Heart left ventricle (tissue), 16 donors: ENCODE measurements at places on chromosomes 2 and 18. TPM values are rescaled to one million over a fixed set of nuclear protein-coding genes. Genes with fewer than 3 reads are reported as not detected.
A peak's percentile ranks its signal among the peaks of the same experiment; 100 is the strongest.

The SMYD1 gene
- total RNA-seq, result 346 TPM

- no peaks in the 10 kb centered on the region for H3K36me3 ChIP-seq
- no peaks in the 10 kb centered on the region for H3K4me1 ChIP-seq
- H3K27me3 ChIP-seq, result no peaks in the 10 kb centered on the region
- no peak for DNase-seq
- no peak overlapping the region for H3K4me3 ChIP-seq
Measured at GRCh38 chr18:75489493-75490190, 62.1 kb upstream of the SMIM21 start.

DNA sequence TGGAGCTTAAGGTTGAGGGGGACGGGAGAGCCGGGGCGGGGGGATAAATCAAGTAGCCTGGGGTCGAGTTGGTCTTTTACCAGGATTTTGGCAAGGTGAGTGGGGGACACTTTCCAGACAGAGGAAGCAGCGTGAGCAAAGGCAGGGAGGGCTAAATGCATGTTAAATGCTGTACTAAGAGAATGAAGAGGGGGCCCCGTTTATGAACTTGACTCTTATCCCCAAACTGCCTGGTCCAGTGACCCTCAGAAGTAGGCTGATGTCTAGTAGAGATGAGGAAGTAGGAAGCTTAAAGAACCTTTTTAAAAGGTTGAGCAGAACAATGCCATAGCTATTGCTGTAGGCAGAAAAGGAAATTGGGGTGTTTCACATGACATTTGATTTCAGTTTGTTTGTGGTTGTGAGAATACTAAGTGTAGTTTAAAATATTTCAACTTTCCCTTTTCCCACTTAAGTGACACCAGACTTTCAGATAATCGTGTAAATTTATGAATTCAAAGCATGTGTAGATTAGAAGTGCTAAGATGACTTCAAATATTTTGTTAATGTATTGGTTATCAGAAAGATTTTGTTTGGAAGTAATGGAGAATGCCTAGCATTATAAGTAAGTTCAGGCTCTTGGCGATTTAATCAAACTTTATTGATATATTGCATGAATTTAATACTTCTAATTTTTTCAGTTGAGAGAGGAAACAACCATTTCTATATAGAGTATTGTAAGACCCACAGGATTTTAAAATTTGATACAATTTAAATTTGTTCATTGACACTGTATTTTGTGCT lies 1.8 kb downstream of the REL start:
- no peak for DNase-seq
- H3K4me3 ChIP-seq, result peak overlapping the region; percentile 94
- no peaks in the 10 kb centered on the region for H3K36me3 ChIP-seq
- H3K27ac ChIP-seq, result peak overlapping the region; percentile 39

- no peak overlapping the region for H3K4me3 ChIP-seq
- H3K4me1 ChIP-seq, result peaks cover 4% of the 10 kb centered on the region
- no peaks in the 10 kb centered on the region for H3K36me3 ChIP-seq
- no peak for DNase-seq
- H3K27me3 ChIP-seq, result no peaks in the 10 kb centered on the region
- no peak overlapping the region for H3K27ac ChIP-seq
Measured at GRCh38 chr2:44083054-44083453, 85.6 kb upstream of the PPM1B start.

The HOXD13 gene
- total RNA-seq, result not detected

The RMDN2 gene
- total RNA-seq, result 6.8 TPM

DNA sequence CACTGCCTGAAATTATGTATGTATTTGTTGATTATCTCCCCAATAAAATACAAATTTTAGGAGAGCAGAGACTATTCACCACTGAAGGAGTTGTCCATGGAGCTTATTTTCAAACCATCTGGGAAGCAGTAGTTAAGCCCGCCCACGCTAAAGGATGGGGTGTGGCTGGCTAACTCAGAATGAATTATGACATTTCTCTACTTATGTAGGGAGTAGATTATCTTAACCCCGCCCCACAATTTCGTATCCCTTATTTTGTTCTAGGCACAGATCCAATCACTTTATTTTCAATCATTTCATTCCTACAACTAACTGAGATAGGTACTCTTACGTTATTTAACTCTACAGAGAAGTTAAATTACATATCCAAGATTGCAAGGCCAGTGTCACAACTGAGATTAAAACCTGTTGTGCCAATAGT lies 1.4 kb upstream of the LAPTM4A start:
- H3K27me3 ChIP-seq, result no peaks in the 10 kb centered on the region
- peaks cover 36% of the 10 kb centered on the region for H3K4me1 ChIP-seq
- peak; percentile 64 for DNase-seq

- no peaks in the 10 kb centered on the region for H3K27me3 ChIP-seq
- no peaks in the 10 kb centered on the region for H3K36me3 ChIP-seq
- H3K4me3 ChIP-seq, result no peak overlapping the region
- H3K4me1 ChIP-seq, result no peaks in the 10 kb centered on the region
- no peak for DNase-seq
Measured at GRCh38 chr2:180015951-180016709, 9.0 kb upstream of the CWC22 start.

DNA sequence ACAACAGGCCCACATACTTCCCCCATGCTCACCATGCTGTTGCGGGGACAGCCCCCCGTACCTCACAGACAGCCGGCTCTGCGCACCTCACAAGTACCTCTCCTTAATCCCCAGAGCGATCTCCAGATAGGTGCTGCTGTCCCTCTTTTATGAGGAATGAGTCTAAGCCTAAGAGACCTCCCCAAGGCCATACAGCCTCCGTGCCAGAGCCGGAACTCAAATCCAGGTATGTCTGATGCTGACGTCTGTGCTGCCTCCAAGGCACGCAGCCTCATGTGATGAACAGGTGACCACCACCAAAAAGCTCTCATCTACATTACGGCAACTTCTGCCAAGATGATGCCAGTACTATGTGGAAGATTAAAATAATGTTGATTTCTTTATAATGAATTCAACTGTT lies 85.2 kb downstream of the EIPR1 start:
- no peaks in the 10 kb centered on the region for H3K36me3 ChIP-seq
- no peaks in the 10 kb centered on the region for H3K4me1 ChIP-seq
- no peaks in the 10 kb centered on the region for H3K27me3 ChIP-seq
- DNase-seq, result no peak
- H3K4me3 ChIP-seq, result no peak overlapping the region

DNA sequence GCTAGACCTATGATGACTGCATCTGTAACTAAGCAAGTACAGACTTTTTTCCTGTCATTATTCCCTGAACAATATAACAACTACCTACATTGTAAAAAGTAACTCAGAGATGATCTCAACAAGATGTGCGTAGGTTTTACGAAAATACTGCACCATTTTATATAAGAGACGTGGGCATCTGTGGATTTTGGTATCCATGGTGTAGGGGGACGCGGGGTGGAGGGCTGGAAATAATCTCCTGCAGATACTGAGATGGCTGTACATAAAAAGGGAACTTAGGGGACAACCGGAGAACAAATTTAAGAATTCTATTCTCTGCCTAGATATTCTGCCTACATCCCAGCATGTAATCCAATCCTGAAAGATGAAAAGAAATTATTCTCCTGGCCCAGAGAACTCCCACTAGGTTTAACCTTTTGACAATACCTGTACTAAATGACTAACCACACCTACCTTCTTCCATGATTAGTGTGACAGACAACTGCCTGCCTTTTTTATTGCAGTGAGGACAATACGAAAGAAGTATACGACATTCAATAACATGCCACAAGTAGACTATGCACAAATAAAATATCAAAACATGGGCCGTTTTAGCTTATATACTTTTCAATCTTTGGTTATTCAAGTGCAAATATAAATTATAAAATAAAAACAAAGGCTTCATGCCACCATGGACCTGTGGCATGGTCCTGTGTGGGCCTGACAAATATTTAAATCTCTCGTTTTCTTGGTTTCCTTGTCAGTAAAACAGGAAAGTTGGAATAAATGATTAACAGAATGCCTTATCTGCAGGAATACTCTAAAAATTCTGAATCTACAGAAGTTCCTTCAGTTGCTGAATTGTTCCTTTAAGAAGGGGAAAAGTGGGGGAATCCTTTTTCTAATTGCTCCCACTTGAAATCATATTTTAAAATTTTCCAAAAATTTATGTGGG lies 46.3 kb downstream of the RTN4 start:
- no peaks in the 10 kb centered on the region for H3K27me3 ChIP-seq
- no peak overlapping the region for H3K4me3 ChIP-seq
- H3K27ac ChIP-seq, result no peak overlapping the region

The RTP5 gene
- not detected for total RNA-seq

The ANKAR gene
- 4.1 TPM for total RNA-seq

The LRRTM4 gene
- 0.75 TPM for total RNA-seq

DNA sequence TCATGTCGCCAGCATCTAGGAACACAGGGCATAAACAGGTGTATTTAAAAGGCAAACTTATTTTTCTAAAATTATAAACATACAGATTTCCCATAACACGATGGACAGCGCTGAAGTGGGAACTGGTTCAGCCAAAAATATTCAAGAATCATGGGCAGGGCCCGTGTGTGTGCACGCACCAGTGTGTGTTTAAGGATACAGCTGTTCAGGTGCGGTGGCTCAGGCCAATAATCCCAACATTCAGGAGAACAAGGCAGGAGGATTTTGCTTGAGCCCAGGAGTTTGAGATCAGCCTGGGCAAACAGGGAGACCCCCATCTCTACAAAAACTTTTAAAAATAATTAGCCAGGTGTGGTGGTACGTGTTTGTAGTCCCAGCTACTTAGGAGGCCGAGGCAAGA lies 288.6 kb upstream of the HDAC4 start:
- no peaks in the 10 kb centered on the region for H3K4me1 ChIP-seq
- no peak for DNase-seq
- H3K27me3 ChIP-seq, result peaks cover 24% of the 10 kb centered on the region
- H3K4me3 ChIP-seq, result no peak overlapping the region
- H3K27ac ChIP-seq, result no peak overlapping the region

GRCh38 chr2:223786236-223786635 lies 51.1 kb downstream of the AP1S3 start:
- no peak overlapping the region for H3K27ac ChIP-seq
- no peaks in the 10 kb centered on the region for H3K36me3 ChIP-seq

DNA sequence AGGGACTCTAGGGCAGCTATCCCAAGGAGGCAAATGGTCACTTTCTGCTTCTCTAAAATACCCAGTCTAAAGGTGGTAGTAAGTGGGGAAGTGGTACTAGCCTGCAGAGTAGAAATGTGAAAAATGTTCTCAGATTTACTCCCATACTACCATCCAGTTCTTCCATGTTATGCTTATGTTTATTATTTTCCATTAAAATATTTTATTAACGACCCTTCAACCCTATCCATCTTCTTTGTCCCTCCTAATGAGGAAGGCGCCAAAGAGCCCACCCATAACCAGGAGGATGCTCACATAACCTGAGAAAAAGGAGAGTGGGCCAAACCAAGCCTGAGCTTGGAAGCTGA lies 153.5 kb downstream of the ANTXR1 start:
- H3K27me3 ChIP-seq, result no peaks in the 10 kb centered on the region
- H3K4me3 ChIP-seq, result no peak overlapping the region
- no peak overlapping the region for H3K27ac ChIP-seq
- DNase-seq, result no peak

The SPC25 gene
- total RNA-seq, result 3.8 TPM

The RAX gene
- total RNA-seq, result not detected

The APCDD1 gene
- 8.4 TPM for total RNA-seq

DNA sequence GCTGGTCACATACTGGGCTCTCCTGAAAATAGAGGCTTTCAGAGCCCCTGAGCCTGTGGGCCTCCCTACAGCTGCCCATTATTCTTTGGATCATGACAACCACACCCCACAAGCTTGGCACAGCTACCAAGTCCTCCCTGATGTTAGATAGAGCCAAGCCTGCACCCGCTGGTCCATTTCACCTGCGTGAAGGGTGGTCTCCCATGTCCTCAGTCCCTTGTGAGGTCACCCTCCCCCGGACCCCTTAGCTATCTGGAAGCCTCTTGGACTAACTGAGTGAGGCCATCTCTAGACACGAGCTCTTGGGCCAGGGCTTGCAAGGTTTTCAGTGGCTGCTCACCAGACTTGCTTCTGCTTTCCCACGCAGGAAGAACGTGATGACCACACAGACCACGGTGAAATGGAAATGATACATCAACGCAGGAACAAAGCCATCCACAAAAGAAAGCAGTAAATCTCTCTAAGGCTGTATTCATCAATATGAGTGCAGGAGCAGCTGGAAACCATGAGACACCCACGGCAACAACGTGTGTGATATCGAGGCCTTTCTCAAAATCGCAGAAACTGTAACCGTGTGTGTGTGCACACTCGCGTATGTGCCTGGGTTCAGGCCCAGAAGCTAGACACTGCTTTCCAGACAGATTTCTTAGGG lies 10.1 kb upstream of the MAL start:
- H3K27me3 ChIP-seq, result no peaks in the 10 kb centered on the region
- H3K4me1 ChIP-seq, result no peaks in the 10 kb centered on the region
- no peak overlapping the region for H3K27ac ChIP-seq
- DNase-seq, result no peak
- H3K36me3 ChIP-seq, result no peaks in the 10 kb centered on the region
- no peak overlapping the region for H3K4me3 ChIP-seq

The BCL2L11 gene
- total RNA-seq, result 4.9 TPM

The PLEK gene
- total RNA-seq, result 1.3 TPM

DNA sequence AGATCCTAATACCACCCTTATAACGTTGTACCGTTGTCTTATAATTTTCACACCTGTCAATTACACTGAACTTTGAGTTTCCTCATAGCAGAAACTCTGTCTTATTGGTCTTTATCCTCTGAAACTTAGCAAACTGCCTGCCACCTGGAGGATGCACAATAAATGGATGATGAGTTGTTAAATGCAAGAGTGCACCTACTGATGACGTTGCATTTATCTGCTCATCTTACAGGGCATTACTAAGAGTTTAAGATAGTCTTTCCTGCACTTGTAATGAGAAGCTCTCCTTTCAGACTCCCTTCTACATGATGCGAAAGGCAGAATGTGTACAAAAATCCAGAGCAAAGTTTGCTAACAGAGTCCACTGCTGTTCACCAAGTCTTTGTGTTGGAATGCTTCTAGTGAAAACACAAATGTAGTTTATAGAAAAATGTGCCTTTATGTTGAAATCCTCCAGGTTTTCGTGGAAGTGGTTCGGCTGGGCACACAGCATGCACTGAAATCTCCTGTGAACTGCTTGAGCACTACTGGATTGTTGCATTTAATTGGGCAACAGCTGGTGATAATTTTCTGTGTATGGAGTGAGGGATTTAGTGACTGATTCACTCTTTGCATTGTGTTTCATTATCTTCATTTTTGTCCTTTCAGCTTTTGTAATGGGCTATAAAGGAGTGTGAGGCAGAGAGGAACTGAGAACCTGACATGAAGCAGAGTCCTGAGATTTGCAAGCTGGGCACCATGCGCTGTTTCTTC lies 665.8 kb upstream of the ID2 start:
- no peaks in the 10 kb centered on the region for H3K27me3 ChIP-seq
- H3K27ac ChIP-seq, result no peak overlapping the region
- H3K4me1 ChIP-seq, result no peaks in the 10 kb centered on the region
- no peak overlapping the region for H3K4me3 ChIP-seq
- H3K36me3 ChIP-seq, result no peaks in the 10 kb centered on the region
- DNase-seq, result no peak

- no peak for DNase-seq
- H3K36me3 ChIP-seq, result no peaks in the 10 kb centered on the region
- H3K27ac ChIP-seq, result no peak overlapping the region
- H3K4me3 ChIP-seq, result no peak overlapping the region
- no peaks in the 10 kb centered on the region for H3K27me3 ChIP-seq
- H3K4me1 ChIP-seq, result no peaks in the 10 kb centered on the region
Measured at GRCh38 chr2:227576110-227576509, 22.6 kb upstream of the SCYGR2 start.
